ENCODE measurements at places on chromosomes 13 and 19.

DNA sequence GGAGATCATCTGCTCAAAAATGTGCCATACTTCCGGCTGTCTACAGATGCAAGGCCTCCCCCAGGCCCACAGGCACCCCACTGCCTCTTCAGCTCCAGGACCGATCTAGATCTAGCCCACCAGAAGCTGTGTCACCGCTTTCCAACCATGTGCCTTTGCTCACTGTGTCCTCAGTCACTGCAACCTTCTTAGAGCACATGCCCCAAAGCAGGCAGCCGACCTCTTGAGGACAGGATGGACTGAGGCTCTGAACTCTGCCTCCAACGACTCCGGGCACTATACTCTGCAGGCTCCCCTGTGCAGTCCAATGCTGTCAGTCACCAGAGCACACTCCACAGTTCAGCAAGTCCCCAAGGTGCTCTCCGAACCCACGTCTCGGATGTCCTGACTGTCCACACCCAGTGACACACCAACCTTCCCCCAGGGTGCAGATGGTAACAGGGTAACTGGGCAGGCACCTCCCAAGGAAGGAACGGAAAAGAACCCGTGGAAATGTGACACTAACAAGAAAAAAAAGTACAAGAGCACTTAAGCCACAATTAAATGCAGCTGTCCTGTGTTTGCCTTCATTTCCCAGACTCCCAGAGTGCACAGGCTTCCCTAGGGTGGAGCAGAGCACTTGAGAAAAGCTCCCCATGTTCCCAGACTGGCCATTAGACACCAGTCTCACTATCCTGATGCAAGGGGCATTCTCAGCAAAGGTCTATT lies 4.8 kb downstream of the STK24 start:
- DNase-seq = no peak

- DNase-seq = no peak
Measured at GRCh38 chr19:29804493-29804892, 7.3 kb upstream of the CCNE1 start.

GRCh38 chr19:51144482-51145045 lies 2.5 kb downstream of the SIGLEC7 start:
- no peak for DNase-seq

GRCh38 chr13:97880311-97880675 lies 73.2 kb upstream of the IPO5 start:
- DNase-seq = no peak

DNA sequence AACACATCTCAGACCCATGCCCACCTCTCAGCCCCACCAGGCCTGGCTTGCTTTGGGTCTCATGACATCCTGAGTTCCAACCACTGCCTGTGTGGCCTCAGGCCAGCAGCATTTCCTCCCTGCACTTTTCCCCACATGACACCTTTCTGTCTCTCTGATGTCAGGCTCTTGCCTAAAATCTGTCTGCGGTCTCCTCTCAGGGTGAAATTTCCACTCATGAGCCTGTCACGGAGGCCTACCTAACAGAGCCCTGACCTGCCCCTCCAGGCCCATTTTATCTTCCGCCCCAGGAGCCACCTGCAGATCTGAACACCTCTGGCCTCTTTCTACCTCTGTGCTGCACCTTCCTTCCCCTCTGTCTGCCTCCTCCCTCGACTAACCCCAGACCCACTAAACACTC lies 93.5 kb downstream of the ZDHHC20 start:
- DNase-seq = no peak

GRCh38 chr13:54912367-54912766 lies 1883.8 kb downstream of the OLFM4 start:
- DNase-seq = no peak

DNA sequence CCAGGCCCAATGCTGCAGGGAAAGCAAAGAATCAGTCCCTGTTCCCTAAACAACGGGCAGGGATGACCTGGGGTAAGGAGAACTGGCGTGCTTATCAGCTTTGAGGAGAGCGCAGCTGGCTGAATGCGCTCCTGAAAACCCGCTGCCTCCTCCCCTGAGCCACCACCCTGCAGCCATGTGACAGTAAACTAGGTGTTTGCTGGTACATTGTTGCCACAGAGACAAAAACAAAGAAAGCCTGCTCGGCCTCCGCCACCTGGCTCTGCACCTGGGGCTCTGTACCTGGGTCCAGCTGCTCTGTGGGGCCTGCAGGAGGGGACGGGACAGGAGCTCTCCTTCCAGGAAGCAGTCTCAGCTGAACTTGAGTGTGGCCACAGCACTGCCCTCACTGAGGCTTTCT lies 21.8 kb downstream of the MCF2L start:
- DNase-seq = no peak

DNA sequence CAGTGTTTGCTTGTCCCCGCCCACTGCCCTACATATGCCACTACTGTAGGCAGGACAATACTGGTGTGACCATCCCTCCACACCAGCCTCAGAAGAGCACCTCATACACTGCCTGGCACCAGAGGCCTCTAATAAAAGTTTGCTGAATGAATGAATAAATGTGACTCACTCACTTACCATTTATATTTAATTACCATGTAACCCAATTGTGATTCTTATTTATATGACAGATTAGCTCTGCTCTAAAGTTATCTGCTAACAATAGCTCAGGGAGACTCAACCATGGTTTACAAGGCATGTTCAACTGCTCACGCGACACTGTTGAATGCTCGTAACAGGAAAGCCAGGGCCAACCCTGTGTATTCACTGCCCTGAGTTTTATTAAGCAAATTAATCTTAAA lies 66.0 kb upstream of the DOCK9 start:
- no peak for DNase-seq

GRCh38 chr19:39385629-39386411 lies 5.1 kb downstream of the PAF1 start:
- DNase-seq = no peak

DNA sequence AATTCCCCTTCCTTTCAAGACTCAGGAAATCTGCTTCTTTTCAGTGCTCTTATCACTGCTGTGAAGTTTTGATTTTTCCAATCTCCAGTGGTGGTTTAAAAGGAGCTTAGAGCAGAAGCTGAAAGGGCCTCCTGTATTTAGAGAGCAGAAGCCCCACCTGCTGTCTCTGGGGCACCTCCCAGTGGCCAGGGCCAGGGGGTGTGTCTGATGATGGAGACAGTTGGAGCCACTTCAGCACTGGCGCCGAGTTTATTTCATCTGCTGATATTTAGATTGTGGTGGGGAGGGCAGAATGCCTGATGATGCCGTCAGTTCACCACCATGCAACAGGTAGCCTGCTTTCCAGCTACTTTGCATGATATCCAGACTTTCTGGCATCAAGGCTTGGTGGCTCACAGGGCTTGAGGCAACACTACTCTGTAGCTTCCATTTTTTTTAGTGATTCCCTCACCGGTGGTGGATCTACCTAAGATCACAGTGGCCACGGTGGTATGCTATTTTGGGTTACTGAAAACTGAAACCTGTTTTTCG lies 371.9 kb downstream of the KCNRG start:
- no peak for DNase-seq

- DNase-seq = no peak
Measured at GRCh38 chr19:2497186-2497585, 21.3 kb downstream of the GADD45B start.

GRCh38 chr19:18940769-18941627 lies at the start of gene HOMER3:
Gene HOMER3, minus strand, starts transcription at chr19:18941217. Its CDS starts 2,235 bp downstream, at chr19:18938982.
- peak; percentile 84 for DNase-seq

- DNase-seq = no peak
Measured at GRCh38 chr13:27261396-27261795, 9.2 kb upstream of the RASL11A start.

DNA sequence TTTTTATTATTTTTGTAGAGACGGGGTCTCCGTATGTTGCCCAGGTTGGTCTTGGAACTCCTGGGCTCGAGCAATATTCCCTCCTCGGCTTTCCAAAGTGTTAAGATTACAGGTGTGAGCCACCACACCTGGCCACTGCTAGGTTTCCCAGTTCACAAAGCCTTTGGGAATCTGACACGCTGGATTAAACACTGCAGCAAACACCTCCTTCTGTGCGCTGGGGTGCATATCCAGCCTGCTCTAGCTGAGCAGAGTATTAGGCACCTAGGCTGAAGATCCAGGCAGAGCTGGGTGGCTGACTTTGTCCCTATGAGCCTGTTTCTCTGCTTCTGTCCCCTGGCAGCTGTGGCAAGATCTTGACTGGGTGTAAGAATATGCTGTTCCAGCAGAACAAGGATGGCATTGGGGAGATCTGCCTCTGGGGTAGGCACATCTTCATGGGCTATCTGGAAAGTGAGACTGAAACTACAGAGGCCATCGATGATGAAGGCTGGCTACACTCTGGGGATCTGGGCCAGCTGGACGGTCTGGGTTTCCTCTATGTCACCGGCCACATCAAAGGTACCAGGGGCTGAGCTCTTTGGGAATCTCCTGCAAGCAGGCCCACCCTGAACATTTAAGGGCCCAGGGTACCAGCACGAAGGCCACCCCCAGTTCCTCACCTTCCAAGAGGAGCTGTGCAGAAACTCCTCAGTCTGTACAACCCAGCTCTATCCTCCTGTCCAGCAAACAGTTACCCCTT lies 49.8 kb downstream of the ACSBG2 start:
- no peak for DNase-seq

DNA sequence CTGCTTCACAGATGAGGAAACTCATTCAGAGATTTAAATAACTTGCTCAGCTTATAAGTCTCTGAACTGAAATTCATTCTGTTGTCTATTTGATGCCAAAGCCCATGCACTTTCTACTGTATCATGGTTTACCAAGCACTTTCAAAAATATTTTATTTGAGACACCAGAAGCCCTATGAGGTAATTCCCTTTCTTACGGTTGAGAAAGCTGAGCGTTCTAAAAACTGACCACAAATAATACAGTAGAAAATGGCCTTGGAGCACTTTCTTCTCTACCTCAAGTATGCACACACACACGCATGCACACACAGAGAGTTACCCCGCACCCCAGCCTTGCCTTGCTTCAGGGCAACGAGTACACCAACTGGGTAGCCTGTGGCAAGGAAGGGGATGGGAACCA lies 228.5 kb downstream of the RFC3 start:
- DNase-seq = no peak

- DNase-seq = no peak
Measured at GRCh38 chr13:50711996-50712395, 131.5 kb downstream of the DLEU7 start.

- no peak for DNase-seq
Measured at GRCh38 chr13:85141401-85141800, 657.8 kb downstream of the SLITRK6 start.

DNA sequence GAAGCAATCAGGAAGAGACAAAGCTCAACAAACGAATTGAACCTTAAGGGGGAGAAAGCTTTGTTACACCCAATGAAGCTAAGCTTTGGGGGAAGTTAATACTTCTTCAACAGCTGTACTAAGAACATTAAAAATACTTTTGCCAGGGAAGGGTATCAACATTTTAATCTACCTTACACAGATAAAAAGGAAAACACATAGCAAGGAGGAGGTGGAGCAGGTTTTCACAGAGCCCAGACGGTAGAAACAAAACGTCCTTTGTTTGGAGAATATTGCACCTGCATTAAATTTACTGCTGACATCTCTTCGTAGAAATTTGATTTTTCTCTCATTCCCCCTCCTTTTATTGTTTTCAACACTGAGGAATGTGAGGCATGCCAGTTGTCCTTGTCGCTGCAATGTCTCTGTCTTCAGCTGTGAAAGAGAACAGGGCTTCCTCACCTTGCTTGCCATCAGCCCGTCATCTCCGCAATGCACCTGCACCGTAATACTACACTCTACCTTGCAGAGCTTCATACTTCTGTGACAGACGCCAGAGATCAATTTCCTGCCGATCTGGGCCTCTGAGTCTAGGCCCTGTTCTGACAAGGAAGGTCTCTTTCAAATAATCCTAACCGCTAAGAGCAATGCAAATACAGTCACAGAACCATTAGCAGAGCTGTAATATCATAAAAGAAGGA lies 270.8 kb downstream of the SPRY2 start:
- DNase-seq = no peak

DNA sequence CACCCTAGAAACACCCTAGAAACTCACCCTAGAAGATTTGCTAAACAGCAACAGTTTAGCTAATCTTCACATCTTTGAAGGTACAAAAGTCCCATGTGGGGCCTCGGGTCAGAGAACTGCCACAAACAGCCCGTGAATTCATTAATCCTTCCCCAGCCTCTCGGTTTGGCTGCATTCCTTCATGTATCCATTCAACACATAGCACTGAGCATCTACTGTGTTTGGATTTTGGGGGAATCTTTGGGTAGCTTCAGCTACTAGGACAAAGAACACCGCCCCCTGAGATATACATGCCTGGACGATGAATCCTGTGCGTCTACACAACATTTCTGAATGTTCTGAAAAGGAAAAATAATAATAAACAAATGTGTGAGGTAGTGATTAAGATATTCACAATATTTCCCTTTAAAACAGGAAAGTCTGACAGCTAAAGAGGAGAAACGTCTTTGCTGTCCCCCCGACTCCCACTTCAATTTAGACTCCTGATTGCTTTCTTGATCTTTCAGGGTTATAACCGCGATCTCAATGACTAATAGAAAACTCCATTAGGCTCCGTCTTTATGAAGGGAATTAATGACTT lies 63.5 kb downstream of the ALOX5AP start:
- no peak for DNase-seq

GRCh38 chr19:15421721-15422260 lies 3.0 kb upstream of the AKAP8L start:
- no peak for DNase-seq

GRCh38 chr13:104008541-104009435 lies 942.6 kb upstream of the SLC10A2 start:
- no peak for DNase-seq

DNA sequence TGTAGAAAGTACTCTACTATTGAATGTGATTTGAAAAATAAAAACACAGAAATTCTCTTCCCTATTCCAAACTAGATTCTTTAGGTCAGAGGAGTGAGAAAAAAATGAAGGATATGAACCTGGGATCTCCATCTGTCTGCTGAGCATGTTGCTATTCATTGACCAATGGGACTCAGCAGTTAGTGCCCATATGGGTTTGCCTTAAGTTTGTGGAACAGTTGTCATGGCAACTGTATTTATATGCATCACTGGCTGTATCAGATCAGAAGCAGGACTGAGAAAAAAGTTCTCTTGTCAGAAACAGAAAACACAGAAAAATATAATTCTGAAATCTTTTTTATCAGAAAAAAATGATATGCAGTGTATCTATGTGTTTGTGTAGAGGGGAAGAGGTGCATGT lies 73.3 kb upstream of the ATXN8OS start:
- no peak for DNase-seq

DNA sequence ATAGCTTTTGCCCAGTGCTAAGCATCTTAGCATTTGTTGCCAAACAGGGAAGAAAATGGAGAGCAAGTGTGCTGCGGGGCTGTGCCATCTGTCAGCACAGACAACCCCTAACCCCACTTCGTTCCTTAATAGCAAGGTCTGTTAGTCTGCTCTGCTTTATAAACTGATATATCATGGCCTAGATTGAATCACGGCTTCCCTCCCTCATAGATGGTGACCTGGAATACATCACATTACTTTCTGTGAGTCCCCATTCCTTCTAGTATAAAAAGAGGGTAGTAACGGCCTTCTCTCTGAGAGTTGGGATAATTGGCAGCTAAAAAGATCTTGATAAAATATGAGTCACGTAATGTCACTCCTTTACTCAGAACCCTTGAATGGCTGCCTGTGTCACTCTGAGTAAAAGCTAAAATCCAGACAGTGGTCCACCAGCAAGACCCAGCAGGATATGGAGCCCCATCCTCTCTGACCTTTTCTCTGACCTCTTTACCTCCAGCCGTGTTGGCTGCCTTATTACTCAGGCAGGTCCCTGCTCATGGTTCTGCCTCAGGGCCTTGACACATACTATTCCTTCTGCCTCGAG lies 151.7 kb downstream of the DLEU7 start:
- no peak for DNase-seq

- DNase-seq = no peak
Measured at GRCh38 chr19:44164327-44164672, 600 bp upstream of the ZNF226 start.
